ENCODE measurements at places on chromosomes 4 and X. TPM values are rescaled to one million over a fixed set of nuclear protein-coding genes. Genes with fewer than 3 reads are reported as not detected.

DNA sequence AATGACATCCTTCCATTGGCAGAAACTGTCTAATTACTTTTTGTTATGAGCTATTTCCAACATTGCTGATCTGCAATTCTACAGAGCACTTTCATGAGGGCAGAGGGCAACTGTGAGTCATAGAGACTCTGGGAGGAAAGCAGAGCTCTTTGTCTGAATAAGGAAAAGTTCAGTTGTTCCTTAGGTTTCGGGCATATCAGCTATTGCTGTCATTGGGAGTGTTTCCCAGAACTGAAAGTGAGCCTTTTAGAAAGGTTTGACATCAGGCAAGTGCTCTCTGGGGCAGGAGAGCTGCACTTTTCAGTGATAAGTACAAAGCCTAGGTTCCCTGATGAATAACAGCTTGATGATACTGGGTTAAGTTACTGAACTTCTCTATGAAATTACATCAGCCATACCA is 119.2 kb upstream of the EDNRA start:
- peak; percentile 46 for DNase-seq

- no peak for DNase-seq
These were observed 28.8 kb downstream of the ATP8A1 start for GRCh38 chr4:42627885-42628646.

- DNase-seq = no peak
These were observed 856.6 kb downstream of the GLUD2 start for GRCh38 chrX:121903961-121904360.

GRCh38 chr4:167622481-167623240 is 388.4 kb upstream of the SPOCK3 start:
- peak; percentile 62 for DNase-seq

- no peak for DNase-seq
These were observed 109.9 kb upstream of the NAP1L5 start for GRCh38 chr4:88807499-88807898.

MAPK10 gene
- 29.1 TPM for polyA plus RNA-seq

CXCL3 gene
- polyA plus RNA-seq = 0.88 TPM

UGT2B17 gene
- not detected for polyA plus RNA-seq

DNA sequence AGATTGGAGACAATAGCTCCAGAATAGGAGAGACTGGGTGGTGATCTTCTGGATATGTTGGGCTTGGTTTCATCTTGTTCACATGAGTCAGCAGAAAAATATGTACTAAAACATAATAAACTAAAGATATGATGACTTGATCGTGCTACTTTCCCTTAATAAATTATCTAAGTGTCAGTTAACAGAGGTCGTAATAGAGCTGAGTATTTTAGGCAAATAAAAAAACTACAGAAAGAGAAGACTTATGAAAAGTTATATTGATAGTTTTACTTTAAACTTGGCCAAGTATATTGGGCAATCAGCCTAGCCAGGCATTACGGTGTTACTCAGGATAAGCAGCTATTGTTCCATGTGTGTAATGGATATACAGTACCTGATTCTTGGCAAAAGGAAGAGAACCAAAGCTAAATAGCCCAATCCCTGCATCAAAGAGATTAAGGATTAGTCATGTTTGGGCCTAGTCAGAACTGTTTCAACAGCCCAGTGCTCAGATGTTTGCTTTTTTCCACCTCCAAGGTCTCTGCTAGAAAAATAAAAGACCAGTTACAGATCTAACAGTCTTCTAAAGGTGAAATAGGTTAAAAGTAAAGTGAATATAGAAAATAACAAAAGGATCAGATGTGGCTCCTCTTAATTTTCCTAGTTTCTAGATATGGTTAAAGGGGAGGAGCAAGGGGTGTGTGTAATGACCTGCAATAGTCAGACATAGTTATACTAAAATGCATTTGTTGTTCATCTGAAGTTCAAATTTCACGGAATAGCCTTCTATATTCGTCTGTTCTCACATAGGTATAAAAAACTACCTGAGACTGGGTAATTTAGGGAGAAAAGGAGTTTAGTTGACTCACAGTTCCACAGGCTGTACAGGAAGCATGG is 262.6 kb downstream of the ADGRL3 start:
- no peak for DNase-seq

GRCh38 chrX:132094164-132094563 is 33.7 kb downstream of the FRMD7 start:
- DNase-seq = no peak

SLC9B1 gene
- polyA plus RNA-seq = 4.0 TPM

RBMX2 gene
- polyA plus RNA-seq = 30.9 TPM

DNA sequence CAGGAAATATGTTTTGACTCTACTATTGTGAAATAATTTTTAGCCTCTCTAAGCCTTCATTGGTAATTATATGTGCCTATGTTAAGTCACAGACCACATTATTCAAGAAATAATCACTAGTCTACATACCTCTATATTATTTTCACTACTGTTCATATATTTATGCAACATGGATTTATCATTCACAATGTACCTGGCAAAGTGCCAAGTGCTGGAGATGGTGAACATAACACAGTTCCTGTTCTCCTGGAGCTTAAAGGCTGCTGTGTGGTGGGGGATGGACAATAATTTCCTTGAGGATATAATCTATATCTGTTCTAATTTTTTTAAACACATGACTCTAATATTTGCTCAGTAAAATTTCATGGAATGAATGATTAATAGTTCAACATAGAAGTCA is 527.7 kb upstream of the CXorf51A start:
- DNase-seq = no peak

NWD2 gene
- 0.03 TPM for polyA plus RNA-seq

GRCh38 chr4:122533841-122534240 is 77.3 kb upstream of the IL2 start:
- DNase-seq = no peak

MAGEA6 gene
- not detected for polyA plus RNA-seq

DNA sequence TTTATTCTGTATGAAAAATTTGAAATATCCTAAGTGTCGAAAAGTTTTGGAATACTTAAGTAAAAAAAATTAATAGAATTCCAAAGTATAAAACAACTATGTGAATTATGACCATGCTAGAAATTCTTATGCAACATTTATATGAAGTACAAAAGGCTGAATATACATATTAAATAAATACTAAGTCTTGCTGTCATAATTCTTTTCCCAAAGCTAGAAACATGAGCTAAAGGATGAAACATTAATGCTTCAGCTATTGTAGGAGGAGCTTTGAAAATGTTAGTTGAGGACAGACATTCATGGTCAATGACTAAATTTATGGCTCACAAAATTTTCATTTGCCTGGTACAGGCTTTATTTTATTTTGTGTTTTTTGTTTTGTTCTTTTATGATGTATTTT is 207.3 kb downstream of the GABRB1 start:
- no peak for DNase-seq

- DNase-seq = no peak
These were observed 584.3 kb downstream of the KLHL13 start for GRCh38 chrX:117532339-117532738.

DNA sequence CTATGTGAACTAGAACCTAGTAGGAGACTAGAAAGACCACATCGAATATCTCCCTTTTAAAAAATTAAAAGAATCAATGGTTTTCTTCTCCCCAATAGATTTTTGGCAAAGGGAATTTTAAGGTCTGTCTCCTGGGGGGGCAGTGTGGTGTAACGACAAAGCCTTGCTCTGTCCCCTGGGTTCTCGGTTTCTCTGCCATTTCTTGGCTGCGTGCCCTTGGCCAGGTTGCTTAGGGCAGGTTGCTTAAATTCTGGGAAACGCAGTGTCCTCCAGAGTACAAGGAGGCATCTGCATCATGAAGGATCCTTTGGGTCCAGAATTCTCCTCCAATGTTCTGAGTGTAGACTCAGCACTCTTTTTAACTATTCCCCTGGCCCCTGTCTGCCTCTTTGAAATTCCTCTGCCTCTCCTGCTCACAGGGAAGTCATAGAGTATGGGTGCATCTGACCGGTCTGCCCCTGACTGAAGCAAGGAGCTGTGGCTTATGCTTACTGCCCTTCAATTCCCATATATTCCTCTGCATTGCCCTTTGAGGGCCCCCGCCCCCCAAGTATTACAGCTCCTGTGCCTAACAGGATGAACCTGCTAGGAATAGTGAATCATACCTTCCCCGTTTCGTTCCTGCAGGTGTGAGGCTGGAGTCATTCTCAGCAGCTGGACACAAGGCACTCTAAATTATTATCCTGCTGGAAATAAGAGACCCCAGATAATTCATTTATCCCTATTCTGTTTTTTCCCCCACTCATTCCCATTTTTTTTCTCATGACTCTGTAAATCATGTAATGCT is 2.2 kb downstream of the KIT start:
- no peak for DNase-seq

- DNase-seq = no peak
These were observed 20.1 kb downstream of the BLTP1 start for GRCh38 chr4:122172266-122172665.

GRCh38 chr4:145690610-145691009 is 10.7 kb downstream of the C4orf51 start:
- no peak for DNase-seq

DNA sequence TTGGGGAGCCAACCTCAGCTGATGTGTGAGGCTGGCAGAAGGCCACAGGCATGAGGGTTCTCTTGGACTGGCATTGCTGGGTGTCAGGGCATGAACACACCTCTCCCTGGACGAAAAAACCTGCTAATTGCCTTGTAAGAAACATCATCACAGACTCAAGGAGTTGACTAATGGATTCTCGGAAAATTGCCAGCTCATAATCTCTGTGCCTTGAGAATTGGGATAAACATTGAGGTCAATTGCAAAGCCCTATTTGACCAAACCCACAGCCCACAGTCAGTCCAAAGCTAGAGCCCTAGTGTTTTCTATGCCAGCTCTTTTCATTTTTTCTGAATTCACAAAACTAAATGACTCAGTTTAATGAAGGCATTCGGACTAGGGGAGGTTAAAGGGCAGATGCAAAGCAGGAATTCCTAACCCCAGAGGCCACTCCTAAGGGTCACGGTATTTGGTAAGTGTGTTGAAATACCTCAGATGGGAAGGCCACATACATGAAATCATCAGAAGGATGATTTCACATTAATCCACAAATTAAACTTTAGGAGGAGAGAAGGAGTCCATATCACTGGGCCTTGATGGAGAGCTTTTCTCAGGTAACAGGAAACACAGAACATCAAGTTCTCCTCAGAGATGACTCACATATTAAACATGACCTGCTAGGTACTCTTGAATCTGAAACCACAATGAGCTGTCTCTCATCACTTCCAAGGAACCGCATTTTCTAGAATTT is 39.0 kb upstream of the RASL11B start:
- DNase-seq = no peak

GRCh38 chrX:31934842-31935370 is 863.1 kb upstream of the FTHL17 start:
- DNase-seq = no peak

ACE2 gene
- 1.5 TPM for polyA plus RNA-seq

SPANXC gene
- not detected for polyA plus RNA-seq

GRCh38 chrX:67961516-67961915 is 417.7 kb downstream of the AR start:
- DNase-seq = no peak

GRCh38 chr4:182640491-182640890 is 276.7 kb downstream of the DCTD start:
- DNase-seq = no peak

- DNase-seq = no peak
These were observed 127.3 kb upstream of the HUWE1 start for GRCh38 chrX:53813670-53814440.

GPC4 gene
- 58.5 TPM for polyA plus RNA-seq

- DNase-seq = no peak
These were observed 120.5 kb upstream of the MAP9 start for GRCh38 chr4:155497306-155497705.

DNA sequence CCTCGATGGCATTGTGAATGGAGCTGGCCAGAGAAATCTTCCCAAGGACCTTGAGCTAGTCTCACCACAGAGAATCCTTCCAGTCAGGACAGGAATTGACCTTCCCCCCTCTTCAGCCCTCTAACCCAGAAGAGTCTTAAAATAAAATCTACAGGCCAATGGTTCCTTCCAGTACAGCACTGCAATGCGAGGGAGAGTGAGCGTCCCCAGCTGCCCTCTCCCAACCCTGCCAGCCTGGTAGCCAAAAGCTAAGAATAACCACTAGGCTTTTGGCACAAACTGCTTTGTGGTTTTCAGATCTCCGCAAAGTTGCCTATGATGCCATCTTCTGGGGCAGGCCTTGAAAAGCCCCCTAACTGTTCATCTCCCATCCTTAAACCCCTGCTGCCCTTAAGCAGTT is 175.1 kb downstream of the AR start:
- no peak for DNase-seq

- no peak for DNase-seq
These were observed 965.9 kb downstream of the FSTL5 start for GRCh38 chr4:161197912-161198311.

CCDC158 gene
- polyA plus RNA-seq = 0.82 TPM

GRCh38 chr4:130648570-130648969 is 1552.6 kb downstream of the C4orf33 start:
- DNase-seq = no peak

DNA sequence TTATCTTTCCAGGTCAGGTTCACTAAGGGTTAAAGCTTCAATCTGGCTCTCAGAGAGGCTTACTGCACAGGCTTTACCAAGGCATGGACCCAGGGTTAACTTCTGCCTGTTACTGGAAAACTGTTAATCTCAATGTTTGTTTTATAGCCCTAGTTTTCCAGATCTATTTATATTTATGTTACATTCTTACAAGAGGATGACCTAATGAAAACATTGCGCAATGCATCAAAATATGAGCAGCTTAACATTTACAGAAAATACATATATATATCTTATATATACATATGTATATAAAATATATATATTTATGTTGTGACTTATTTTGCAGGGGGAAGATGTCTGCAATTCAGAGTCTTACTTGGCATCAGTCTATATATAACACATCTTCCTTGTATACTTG is 112.3 kb downstream of the PCDH19 start:
- no peak for DNase-seq

GPR173 gene
- polyA plus RNA-seq = 17.1 TPM

CT55 gene
- 0.23 TPM for polyA plus RNA-seq

GRCh38 chr4:123488916-123489315 is 92.3 kb downstream of the SPRY1 start:
- DNase-seq = no peak

ADD1 gene
- polyA plus RNA-seq = 304 TPM

- no peak for DNase-seq
These were observed 58.2 kb upstream of the DKK2 start for GRCh38 chr4:107094332-107094731.

ALB gene
- polyA plus RNA-seq = 57.3 TPM

GRCh38 chr4:137601934-137602333 is 69.6 kb upstream of the PCDH18 start:
- DNase-seq = no peak

GRCh38 chr4:69984030-69984443 is 11.7 kb upstream of the STATH start:
- peak; percentile 64 for DNase-seq

DNA sequence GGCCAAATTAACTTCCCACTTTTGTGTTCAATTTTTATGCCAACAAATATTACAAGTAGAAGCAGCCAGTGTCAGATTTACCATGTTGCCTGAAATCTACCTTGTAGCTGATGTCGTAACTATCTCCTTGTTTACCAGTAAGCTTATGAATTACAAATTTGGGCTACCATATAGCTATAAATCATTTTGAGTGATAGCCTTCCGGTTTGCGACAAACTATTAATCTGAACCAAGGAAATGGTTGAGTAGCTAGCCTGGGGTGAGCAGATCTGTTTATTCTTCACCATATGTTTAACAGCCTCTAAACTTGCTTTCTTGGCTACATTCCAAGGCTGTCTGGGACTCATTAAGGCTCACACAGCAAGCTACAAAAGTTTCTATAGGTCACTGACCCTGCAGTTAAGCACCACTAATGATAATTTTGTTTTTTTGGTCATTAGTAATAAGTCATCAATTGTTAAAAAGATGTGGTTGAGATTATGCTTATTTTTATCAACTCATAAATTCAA is 218.7 kb upstream of the SPOCK3 start:
- no peak for DNase-seq

GRCh38 chrX:16838202-16839066 is 31.7 kb downstream of the RBBP7 start:
- no peak for DNase-seq

All from left lung (tissue), 14 donors.